ENCODE measurements at places on chromosomes 5 and 9. TPM values are rescaled to one million over a fixed set of nuclear protein-coding genes. Genes with fewer than 3 reads are reported as not detected.

DNA sequence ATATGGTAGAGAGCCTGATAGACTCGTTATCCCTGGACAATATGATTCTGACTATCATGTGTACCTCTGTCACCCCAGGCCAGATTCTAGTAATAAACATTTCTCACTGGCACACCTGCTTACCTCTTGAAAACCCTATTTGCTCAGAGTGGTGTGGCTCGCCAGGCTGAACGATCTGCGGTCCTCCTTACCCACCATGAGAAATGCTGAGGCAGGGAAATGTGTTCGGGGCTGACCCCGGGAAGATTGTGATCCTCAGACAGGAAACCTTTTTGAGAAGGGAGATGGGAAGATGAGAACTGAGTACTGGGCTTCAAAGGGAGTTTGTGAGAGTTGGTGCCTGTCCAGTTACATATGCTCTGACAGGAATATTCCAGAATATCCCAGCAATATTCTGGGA lies 10.7 kb upstream of the PRXL2C start:
- no peak for DNase-seq

DNA sequence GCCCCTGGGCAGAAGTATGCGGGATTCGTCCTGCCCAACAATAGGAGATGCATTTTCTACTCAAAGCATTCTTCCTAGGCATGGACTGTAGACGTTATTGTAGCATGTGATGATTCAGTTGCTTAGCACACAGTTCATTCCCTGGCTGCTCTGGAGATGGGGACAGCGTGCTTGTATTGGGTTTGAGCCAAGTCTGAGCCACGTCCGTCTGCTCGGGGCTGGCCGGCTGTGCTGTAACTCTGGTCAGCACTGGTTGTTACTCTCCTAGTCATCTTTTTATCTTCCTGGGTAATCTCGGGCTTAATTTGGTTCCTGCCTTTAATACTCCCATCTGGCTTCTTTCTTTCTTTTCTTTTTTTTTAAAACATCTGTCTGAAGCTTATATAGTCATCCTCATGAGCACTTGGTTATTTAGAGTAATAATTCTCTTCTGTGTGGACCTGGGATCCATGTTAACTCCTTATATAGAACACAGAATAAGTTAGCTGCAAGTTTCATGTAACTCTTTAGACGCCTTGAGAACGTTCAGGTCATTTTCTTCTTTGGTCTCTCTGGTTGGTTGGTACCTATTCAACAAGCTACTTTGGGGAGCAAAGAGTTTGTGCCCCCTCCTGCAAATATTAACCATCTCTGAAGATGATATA lies 118.8 kb upstream of the RPS23 start:
- DNase-seq: peak; percentile 53

DNA sequence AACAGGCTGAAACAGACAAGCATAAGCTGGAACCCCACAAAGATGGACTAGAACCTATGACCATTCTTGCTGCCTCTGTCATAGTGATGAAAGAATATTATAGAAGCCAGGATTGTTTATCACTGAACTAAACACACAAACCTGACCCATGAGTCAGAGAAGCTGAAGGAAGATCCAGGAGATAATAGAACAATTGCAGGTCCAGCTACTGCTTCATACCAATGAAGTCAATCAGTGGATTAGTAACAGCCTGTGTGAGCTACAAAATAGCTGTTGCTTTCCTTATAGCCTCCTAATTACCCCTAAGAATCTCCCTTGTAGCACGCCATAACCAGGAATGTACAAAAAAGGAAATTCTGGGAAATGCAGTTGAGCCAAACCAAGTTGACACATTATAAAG lies 459.9 kb upstream of the ZNF462 start:
- no peak for DNase-seq

AGXT2 gene
- total RNA-seq: not detected

PTGDS gene
- total RNA-seq: 34.9 TPM

PDCD1LG2 gene
- 1.4 TPM for total RNA-seq
